ENCODE measurements at places on chromosomes 7 and 10.

GRCh38 chr10:103605359-103606096 lies 112.0 kb downstream of the NEURL1 start:
- no peak for DNase-seq

DNA sequence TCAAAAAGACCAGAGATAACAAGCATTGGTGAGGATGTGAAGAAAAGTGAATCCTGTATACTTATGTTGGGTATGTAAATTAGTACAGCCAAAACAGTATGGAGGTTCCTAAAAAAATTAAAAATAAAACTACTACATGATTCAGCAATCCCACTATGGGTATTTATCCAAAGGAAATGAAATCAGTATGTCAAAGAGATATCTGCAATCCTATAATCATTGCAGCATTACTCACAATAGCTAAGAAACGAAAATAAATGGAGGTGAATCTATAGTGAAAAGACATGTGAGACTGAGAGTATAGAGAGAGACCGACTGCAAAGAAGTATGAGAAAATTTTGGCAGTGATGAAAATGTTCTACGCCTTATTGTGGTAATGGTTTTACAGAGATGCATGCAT lies 139.2 kb upstream of the TMEM168 start:
- no peak for DNase-seq

DNA sequence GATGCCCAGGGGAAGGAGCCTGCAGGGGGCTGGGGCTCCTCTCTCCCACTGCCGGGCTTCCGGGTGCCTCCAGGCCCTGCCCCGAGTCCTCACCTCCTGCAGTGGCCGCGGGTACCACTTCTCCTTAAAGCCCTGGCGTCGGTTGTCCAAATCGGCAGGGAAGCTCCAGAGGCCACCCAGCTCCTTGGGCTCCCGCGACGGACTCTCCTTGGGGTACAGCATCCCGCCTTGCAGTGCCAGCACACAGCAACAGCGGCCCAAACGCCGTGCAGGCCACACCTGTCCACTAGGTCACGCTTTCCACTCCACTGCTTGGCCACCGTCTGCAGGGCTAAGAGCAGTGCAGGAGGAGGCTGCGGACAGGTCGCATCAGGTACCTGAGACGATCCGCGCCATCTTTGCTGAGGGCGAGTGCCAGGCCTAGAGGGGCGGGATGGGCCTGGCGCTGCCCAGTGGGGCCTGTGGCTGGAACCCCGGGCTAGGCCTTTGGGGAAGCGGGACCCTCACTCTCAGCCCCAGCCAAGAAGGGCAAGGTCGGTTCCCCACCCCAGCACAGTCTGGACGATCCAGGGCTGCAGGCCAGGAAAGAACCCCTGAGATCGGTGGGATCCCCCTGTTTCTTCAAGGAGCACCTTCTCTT lies 47.7 kb upstream of the ZNF479 start:
- no peak for DNase-seq

DNA sequence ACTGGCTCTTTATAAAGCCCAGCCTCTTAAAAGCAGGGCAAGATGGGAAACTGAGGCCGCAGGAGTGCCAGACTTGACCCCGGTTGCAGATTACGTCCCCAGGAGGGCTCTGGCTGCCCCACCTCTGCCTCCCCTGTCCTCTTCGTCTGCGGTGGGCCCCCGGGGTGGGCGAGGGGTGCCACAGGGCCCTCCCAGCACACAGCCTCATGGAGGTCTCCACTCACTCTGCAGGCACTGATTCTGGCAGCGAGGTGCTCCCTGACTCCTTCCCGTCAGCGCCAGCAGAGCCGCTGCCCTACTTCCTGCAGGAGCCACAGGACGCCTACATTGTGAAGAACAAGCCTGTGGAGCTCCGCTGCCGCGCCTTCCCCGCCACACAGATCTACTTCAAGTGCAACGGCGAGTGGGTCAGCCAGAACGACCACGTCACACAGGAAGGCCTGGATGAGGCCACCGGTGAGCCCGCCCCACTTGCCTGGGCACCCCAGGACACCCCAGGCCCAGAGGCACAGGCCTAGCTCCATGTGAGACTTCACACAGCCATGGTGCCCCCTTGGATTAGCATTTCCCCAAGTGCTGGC lies 39.4 kb upstream of the SLC29A3 start:
- DNase-seq: no peak

DNA sequence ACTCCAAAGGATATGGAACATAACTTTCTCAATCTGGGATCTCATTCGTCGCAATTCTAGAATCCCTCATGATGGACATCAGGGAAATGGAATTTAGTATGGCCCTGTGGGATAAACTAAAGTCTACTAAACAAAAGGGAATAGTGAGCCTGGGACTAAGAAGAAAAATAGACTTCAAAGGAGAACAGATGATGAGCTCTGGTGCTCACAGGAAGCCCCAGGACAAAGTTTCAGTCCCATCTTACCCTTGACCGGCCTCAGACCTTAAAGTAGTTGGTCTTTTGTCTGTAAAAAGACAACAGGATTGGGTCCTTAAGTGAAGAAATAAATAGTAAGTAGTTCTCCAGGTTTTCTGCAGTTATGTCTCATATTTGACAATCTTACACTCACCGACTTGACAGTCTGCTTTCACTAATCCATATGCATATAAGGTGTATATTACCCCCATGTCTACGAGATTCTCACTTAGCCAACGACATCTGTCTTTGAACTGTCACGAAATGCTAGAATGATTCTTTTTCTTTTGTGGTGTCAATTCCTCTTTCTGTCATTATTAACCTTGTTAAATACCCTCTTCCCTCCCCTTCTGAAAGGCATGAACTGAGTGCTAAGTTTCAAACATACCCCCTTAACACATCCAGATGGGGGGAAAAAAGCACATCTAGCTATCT lies 10.9 kb upstream of the IKZF1 start:
- no peak for DNase-seq

DNA sequence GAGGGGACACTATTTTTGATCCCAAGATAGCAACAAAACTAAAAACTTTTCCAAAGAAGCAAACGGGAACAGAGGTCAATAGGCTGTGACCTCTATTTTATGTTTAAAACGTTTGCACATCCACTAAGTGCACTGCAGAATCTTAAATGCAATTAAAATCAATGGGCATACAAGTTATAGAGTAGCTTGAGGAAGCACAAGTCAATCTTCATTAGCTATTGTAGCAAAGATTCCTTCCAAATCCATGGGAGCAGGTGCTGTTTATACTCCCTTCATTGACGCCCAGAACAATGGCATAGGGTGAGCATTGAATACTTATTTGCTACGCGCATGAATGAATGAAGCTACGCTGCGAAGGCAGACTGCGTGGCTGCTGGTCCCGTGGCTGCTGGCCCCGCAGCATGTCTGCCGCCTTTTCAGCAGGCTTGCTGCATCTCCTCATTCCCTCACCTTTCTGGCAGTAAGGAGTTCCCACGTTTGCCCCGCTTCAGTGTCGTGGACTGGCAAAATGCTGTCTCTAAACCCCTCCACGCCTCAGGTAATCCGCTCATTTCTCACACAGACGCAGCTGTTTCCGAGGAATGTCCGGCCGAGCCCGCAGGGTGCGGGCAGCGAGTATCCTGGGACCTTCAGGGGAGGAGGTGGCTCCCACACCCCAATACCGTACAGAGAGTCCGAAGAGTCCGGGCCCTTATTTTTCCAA lies 754 bp upstream of the PHYHIPL start:
- DNase-seq: no peak

GRCh38 chr10:4217653-4218052 lies 432.6 kb upstream of the KLF6 start:
- no peak for DNase-seq

- DNase-seq: no peak
These were observed 24.5 kb downstream of the FAM171A1 start for GRCh38 chr10:15346440-15347141.

DNA sequence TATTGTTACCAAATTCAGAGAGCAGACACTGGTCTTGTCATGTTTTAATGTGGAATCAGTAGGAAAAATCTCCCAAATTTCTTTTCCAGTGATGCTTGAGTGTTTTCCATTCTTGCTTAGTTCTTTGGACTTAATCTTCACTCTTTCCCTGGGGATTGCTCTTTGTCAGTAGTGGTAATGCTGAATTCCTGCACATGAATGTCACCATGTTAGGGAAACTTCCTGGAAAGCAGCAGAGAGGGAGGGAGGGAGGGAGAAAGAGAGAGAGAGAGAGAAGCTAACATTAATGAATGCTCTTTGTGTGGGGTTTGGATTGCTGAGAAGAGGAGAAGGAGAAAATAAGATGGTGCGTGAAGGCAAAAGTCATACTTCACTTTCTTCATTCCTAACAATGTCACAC lies 295.3 kb upstream of the COBL start:
- DNase-seq: no peak

All from right renal cortex interstitium (tissue), 3 donors.